Renal cortical epithelial cell (primary cell): ENCODE measurements at places on chromosomes 1 and 21.

GRCh38 chr1:209590405-209590804, 6.9 kb downstream of the CAMK1G start:
- no peak for DNase-seq

- peak; percentile 30 for DNase-seq
Observed at GRCh38 chr1:23118957-23119792, 49.5 kb downstream of the LUZP1 start.

GRCh38 chr1:70205071-70205433, 327 bp downstream of the LRRC40 start:
- DNase-seq, result no peak

DNA sequence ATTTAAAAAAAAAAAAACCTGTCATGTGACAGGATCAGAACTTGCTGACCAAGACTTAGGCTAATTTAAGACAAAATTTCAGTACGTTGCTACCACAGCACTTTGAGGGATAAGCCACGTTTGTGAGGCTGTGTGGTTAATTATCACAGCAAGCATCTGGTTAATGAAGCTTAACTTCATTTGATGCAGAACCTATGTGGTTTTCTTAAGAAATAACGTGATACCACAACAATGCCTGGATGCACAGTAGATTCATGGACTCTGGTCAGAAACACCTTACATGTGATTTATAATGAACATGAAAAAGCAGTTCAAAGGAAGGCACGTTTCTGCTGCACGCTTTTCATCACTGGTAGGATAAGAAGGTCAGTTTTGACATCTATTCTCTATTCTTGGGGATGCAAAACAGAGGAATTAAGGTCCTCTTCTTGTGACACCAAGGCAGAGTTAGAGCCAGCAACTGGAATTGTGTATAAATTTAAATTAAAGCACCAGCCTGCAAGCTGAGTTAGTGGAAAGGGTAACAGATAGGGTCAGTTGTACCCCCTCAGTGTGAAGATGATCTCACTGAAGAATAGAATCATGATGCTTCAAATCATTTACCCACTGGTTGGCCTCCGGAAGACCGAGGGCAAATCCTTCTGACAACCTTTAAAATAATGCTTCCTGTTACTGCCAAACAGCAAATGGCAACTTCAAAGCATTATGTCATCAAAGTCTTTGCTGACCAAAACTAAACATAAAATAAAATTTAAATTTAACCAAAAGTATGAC, 6.0 kb upstream of the KRTAP8-1 start:
- no peak for DNase-seq

DNA sequence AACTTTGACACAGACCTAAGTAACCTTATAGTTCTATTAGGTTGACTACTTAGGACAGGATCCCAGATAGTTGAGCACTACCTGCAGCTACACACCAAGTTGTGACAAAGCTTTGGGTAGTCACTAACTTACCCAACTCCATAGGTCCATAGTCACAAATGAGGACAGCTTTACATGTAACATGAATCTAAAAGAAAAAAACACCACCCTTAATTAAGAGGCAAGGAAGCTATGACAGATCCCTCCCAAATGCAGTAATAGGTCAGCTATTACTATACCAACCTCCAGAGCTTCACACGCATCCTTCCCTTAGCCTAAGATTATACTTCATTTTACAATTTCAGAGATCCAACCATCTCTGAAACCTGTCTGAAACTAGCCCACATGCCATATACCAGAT, 12.7 kb upstream of the RAB42 start:
- no peak for DNase-seq

DNA sequence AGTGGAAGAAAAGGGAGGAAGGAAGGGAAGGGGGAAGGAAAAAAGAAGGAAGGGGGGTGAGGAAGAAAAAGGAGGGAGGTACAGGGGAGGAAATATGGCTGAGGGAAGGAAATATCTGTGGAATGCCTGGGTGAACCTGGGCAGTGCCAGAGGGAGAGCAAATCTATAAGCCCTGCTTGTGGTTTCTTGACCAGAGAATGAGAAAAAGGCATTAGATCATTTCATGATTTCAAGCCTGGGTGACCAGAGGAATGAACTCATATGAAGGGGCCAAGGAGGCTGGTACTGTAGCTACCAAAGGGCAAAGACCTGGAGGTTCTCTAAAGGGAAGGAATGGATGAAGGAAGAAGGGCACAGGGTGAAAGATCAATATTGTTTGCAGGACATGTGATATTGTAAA, 31.4 kb downstream of the GNG12 start:
- DNase-seq, result peak; percentile 96

- DNase-seq, result no peak
Observed at GRCh38 chr1:168894397-168894903, 165.4 kb upstream of the DPT start.

GRCh38 chr21:34922479-34922878, 126.6 kb downstream of the RUNX1 start:
- DNase-seq, result no peak

GRCh38 chr1:87331365-87332241, 2.9 kb downstream of the LMO4 start:
- no peak for DNase-seq

- peak; percentile 84 for DNase-seq
Observed at GRCh38 chr1:180310095-180310494, 80.0 kb downstream of the LHX4 start.

- DNase-seq, result no peak
Observed at GRCh38 chr1:17763417-17763816, 8.3 kb downstream of the ACTL8 start.

DNA sequence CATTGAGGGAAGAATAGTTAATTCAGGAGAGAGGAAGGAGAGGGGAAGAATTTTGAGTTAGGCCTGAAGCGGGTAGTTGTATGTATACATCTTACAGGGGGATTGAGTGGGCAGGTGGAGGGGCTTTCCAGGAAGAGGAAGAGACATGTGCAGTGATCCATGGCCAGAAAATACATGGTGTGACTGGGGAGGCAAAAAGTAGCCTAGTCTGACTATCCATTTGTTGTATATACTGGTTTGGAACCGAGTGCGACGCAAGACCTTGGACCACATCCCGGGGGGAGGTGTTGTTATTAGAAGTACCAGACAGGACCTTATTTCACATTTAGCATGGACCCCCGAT, 158.3 kb downstream of the SDCCAG8 start:
- no peak for DNase-seq

- DNase-seq, result no peak
Observed at GRCh38 chr1:31122101-31122735, 56.7 kb upstream of the PUM1 start.

- peak; percentile 35 for DNase-seq
Observed at GRCh38 chr1:19315378-19316198, 3.5 kb downstream of the SLC66A1 start.

DNA sequence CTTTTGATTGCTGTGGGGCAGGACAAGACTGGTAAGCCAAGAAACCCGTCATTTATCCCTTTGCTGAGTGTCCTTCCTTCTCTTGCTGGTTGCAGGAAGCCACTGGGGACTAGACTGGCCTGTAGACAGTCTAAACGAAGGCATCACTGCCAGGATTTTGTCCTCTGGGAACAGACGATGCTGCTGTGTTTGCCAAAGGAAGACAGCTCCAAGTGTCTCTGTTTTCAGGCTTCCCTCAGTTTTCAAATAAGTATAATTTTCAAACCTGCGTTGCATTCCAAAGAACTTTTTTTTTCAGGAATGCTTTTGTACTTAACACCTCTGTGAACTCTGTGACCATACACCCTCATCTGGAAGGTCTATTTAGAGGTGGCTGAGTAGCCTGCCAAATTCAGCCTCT, 269.4 kb downstream of the HLX start:
- DNase-seq, result no peak

- DNase-seq, result peak; percentile 90
Observed at GRCh38 chr1:224565186-224565585, 50.9 kb upstream of the CNIH3 start.

- no peak for DNase-seq
Observed at GRCh38 chr1:65946376-65946775, 153.7 kb downstream of the PDE4B start.

GRCh38 chr1:25106352-25106751, 126.0 kb downstream of the SYF2 start:
- DNase-seq, result no peak

- no peak for DNase-seq
Observed at GRCh38 chr1:37481289-37482003, 7.1 kb downstream of the ZC3H12A start.

GRCh38 chr1:108119500-108119899, 80.6 kb downstream of the SLC25A24 start:
- DNase-seq, result no peak

DNA sequence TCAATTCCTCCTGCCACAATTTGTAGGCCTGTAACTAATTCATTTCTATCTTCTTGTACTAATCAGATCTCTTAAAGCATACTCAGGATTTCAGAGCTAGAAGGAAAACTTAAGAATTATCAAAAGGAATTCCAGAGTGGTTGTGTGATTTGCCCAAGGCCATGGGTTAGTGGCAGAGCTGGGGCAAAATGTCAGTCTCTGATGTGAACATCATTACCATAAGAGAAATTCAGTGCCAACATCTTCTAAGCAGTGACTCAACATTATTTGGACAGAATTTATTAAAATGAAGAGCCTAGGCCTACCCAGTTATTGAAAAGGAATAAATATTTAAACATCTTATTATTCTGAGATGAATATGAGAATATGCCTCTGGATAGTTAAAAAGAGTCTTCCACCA, 14.5 kb downstream of the ST6GALNAC5 start:
- DNase-seq, result peak; percentile 10

- DNase-seq, result no peak
Observed at GRCh38 chr21:25079053-25079452, 528.2 kb downstream of the MRPL39 start.

- no peak for DNase-seq
Observed at GRCh38 chr1:150273311-150273710, 721 bp downstream of the C1orf54 start.
